ENCODE measurements at places on chromosomes 16 and 17. TPM values are rescaled to one million over a fixed set of nuclear protein-coding genes. Genes with fewer than 3 reads are reported as not detected.

DNA sequence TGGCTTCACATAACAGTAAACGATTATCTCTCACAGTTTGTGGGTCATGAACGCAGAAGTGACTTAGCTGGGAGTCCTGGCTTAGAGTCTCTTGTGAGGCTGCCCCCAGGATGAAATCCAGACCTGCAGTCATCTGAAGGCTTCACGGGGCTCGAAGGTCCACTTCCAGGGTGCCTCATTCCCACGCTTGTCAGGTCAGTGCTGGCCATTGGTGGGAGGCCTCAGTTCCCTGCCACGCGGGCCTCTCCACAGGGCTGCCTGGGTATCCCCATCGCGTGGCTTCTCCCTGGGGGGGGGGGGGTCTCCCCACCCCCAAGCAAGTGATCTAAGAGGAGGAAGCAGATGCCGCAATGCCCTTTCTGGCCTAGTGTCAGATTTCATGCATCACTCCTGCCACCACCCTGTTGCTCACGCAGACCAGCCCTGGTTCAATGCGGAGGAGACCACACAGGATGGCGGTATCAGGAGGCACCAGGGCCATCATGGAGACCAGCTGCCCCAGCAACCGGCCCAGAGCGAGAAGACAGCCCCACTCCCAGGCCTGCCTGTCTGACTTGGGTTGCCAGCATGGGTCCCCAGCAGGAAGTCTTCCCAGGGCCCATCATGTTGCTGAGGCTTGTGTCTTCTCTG lies 77.3 kb upstream of the CDH5 start:
- no peak for DNase-seq

- no peak for DNase-seq
These were observed 145.0 kb downstream of the CCDC182 start for GRCh38 chr17:57600074-57600473.

GRCh38 chr17:64502809-64503208 lies 3.3 kb downstream of the DDX5 start:
- DNase-seq, result no peak

DNA sequence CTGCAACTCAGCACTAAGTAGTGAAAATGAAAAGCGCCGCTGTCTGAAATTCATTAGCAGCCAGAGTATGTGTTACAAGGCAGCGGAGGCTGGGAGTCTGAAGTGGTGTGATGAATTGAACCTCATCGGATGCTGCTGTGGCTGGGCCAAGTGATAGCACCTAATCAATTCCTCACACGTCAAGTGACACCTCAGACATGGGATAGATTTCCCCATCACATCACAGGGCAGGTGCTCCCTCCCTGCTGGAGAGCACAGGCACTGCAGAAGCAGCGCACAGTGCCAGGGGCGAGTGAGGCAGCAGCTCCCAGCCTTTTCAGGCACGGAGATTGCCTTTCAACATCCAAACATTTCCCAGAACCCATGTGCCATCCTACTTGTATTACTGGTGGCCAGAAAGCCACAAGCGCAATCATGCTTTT lies 32.2 kb downstream of the DRC3 start:
- DNase-seq, result no peak

- DNase-seq, result no peak
These were observed 400.2 kb upstream of the C16orf82 start for GRCh38 chr16:26666486-26666885.

- DNase-seq, result no peak
These were observed 26.2 kb downstream of the TNFRSF13B start for GRCh38 chr17:16945663-16946218.

- DNase-seq, result no peak
These were observed 182.6 kb downstream of the C16orf78 start for GRCh38 chr16:49556249-49556605.

GRCh38 chr16:67305216-67306071 lies 21.1 kb downstream of the KCTD19 start:
- DNase-seq, result no peak

DNA sequence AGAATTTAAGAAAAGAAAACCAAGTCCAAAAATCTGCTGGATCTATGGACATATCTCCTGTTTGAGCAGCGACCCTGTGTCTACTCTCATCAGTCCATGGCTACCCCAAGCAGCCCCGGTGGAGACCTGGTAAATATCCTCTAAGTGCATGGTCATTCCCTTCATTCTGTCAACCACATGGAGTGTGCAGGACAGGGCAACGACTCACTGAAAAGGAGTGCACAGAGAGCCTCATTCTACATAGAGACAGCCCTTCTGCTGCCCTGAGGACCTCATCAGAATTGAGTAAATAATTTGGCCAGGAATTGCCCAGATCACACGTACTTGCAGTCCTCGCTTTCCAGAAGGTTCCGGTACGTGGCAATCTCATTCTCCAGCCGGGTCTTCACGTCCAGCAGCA lies 3.0 kb downstream of the KRT38 start:
- no peak for DNase-seq

GRCh38 chr16:85367485-85367884 lies 245.6 kb upstream of the GSE1 start:
- no peak for DNase-seq

KRT24 gene
- polyA plus RNA-seq, result not detected

MBTD1 gene
- 14.9 TPM for polyA plus RNA-seq
